ENCODE measurements at places on chromosomes 3 and 15.
A peak's percentile ranks its signal among the peaks of the same experiment; 100 is the strongest.

- DNase-seq, result no peak
Observed at GRCh38 chr15:69504352-69505040, 51.9 kb downstream of the RPLP1 start.

DNA sequence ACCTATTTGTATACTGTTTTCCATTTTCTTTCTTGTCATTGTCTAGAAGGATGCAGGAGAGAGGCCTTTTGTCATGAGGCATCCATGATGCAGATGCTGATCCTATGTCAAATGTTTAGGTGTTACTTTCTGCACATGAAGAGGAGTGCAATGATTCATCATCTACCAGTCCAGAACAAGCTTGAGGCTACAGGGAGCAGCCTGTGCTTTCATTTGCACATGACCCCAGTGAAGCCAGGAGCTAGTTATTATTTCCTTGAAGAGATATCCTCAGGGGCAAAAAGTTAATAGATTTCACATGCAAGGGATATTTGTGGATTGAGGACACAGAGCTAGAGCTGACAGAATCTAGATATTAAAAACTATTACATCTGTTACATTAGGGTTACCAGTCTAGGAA lies 204.4 kb upstream of the TGFBR2 start:
- no peak for DNase-seq

DNA sequence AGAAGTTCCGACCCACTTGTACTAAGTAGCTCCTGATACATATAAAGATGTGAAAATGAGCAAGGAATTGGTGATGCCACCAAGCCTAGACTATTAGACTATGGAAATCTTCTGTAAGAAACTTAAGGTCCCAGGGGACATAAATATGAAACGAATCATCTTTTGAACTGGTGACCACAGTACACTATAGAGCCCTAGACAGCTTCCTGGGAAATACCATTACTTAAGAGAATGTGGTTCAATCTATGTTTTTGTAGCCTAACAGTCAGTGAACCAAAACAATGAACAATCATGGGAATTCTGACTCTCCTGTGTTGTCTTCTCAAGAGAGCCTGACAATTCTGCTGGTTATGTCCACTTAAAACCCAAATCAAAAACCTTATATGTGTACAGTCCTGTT lies 191.6 kb downstream of the GREM1 start:
- DNase-seq, result no peak

- DNase-seq, result no peak
Observed at GRCh38 chr15:100768501-100768931, 111.1 kb upstream of the ALDH1A3 start.

- DNase-seq, result no peak
Observed at GRCh38 chr3:16837602-16838001, 47.2 kb upstream of the PLCL2 start.

DNA sequence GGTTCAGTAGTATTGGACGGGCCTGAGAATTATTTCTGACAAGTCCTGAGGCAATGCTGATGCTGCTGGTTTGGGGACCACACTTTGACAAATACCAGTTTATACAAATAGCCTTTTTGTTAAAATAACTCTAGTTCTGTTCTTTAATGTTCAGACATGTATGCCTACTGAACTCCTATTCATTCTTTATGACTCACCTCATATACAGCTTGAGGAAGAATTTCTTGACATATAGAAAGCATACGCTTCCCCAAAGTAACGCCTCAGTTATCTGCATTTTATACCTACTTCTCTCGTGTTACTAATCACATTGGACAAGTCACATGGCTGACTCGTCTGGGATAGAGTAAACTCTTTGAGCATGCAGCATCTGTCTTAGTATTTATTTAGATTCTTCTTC lies 145.4 kb upstream of the GOLIM4 start:
- DNase-seq, result no peak

GRCh38 chr3:140576449-140576848 lies 101.4 kb upstream of the TRIM42 start:
- no peak for DNase-seq

DNA sequence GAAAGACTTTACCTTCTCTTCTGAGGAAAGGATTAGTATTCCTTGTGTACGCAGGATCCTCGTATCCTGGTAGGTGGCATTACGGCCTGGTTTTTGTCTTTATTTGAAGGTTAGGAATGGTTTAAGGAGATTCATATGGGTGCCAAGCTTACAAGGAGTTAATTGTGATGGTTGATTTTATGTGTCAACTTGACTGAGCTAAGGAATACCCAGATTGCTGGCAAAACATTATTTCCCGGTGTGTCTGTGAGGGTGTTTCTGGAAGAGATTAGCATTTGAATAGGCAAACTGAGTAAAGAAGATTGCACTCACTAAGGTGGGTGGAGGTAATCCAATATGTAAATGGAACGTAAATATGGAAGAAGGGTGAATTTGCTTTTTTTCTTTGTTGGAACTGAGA lies 44.4 kb upstream of the ABI3BP start:
- no peak for DNase-seq

DNA sequence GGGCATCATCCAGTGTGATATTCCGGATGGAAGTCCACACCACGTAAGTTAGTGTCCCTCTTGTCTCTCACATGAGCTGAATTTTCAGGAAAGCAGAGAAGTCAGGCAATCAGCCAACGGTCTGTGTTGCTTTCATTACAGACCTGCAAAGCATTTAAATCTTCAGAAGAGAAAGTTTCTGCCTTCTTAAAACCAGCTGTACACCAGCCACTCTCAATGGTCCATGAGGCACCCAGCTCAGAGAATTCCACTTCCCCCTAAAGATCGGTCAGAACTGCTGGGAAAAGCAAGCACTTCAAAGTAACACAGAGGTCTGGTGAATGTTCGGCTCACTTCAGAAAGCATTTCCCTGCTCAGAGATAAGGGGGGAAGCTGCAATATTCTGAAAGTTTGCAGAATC lies 903.7 kb downstream of the EPHA3 start:
- DNase-seq, result no peak

DNA sequence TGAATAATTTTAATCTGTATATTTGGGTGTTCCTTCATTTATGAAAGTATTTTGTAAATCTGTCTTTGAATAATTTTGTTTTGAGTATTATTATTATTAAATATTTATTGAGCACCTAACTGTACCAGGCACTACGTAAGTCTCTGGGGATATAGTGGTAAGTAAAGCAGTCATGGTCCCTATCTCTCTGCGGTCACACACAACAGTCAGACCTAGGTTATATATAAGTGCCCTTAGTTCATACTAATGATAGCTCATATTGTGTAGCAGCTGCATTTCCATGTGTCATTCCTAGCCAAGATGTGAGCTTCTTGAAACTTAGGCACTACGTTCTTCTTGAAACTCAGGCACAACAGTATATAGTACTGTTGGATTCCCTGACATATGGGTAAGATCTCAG lies 12.4 kb downstream of the NKTR start:
- DNase-seq, result no peak

- DNase-seq, result peak; percentile 91
Observed at GRCh38 chr15:67542420-67543347, at the start of gene MAP2K5. Gene MAP2K5 (plus strand): TSS chr15:67542703. CDS start chr15:67543336, 633 bp downstream.

DNA sequence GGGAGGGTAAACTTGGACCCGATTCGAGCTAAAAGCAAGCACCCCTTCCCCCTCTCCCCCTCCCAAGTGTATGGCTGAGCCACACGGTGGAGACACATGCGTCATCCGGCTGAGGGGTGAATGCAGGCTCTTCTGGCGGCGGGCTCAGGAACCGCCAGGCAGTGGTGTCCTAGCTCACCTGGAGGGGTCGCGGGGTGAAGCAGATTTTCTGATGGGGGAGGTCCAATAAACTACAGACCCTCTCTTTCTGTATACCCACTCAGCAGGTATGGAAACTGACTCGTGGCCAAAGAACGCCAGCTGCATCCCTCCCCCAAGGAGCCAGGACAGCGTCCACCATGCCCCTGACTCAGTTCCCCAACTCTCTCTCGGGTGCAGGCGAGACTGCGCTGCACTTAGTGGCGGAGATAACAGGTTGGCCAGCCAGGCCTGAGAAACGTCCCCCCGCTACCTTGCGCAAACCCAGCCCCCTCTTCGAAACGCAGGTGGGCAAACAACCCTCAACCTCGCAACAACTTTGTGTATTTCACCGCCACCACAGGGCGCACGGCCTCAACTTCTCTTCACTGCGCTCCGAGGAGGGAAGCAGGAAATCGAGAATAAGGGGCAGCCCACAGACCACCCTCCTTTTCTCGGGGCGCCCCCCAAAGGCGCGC lies 1.3 kb downstream of the MAGI1 start:
- DNase-seq, result peak; percentile 7

DNA sequence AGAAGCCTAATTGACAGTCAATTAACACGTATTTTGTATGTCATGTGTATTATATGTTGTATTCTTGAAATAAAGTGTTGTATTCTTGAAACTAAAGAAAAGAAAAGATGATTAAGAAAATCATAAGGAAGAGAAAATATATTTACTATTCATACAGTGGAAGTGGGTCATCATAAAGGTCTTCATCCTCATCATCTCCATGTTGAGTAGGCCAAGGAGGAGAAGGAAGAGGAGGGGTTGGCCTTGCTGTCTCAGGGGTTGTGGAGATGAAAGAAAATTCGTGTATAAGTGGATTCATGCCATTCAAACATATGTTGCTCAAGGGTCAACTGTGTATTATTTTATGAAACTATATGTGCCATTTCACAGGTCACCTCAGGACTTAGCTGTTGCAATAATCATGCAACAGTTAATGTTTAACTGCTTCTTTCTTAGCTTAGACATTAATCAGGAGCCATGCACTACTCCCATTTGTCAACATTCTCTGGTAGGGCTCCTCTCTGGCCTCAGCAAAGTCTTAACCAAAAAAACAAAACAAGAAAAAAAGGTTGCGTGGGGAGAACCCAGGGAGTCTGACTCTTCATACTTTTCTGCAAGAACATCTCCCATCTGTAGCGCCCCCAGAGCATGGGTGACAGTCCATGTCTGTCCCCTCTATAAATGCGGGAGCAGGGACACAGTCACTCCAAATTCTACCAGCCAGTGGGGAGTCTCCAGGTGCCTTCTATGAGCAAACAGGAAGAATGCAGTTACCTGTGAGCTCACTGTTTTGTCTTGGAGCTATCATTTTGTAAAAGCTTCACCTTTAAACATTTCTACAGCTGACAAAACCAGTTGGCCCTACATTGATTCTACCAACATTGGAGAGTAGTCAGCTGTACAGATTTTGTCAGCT lies 19.9 kb upstream of the LRRC2 start:
- DNase-seq, result no peak

GRCh38 chr3:134314588-134315285 lies 59.5 kb downstream of the AMOTL2 start:
- no peak for DNase-seq

- no peak for DNase-seq
Observed at GRCh38 chr3:1183320-1184048, 90.7 kb downstream of the CNTN6 start.

- no peak for DNase-seq
Observed at GRCh38 chr3:36874424-36874823, 70.4 kb downstream of the TRANK1 start.

- no peak for DNase-seq
Observed at GRCh38 chr15:23912191-23912590, 225.1 kb upstream of the NDN start.

DNA sequence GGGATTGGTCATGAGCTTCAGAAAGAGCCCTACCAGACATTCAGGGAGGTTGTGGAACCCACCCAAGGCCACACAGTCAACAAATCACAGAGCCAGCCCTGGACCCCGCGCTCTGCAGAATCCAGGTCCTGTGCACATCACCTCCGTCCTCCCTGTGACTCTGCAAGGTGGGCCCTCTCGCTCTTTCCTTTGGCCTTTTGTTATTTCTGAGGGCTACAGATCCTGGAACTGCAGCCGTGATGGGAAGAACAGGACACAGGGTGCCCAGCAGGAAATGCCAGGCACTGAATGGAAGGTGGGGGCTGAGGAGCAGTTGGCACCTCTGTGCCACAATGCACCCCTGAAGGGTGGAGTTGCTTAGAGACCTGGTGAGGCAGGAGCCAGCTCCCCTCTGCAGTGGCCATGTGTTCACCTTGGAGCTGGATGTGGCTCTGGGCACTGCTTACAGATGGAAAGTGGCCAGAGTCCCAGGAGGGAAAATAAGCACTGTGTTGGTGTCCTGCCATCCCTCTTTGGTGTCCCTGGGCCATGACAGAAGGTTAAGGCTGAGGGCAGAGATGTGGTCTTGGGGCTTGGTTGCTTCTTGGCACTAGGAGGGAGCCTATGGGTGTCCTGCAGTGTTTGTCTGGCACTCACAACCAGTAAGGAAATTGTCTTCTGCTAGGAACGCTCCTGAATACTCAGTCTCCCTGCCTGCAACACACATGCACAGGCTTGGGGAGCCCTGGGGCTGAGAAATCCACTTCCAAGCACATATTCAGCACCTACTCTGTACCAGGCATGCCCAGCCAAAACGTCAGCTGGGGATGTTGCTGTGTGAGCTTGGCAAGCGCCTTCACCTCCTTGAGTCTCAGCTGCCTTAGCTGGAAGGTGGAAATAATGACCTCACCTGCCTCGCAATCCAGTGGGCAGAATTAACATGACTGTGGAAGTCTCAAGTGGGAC lies 98.0 kb upstream of the SLC6A6 start:
- no peak for DNase-seq

GRCh38 chr3:138010273-138010590 lies 267 bp downstream of the CLDN18 start:
- DNase-seq, result no peak

DNA sequence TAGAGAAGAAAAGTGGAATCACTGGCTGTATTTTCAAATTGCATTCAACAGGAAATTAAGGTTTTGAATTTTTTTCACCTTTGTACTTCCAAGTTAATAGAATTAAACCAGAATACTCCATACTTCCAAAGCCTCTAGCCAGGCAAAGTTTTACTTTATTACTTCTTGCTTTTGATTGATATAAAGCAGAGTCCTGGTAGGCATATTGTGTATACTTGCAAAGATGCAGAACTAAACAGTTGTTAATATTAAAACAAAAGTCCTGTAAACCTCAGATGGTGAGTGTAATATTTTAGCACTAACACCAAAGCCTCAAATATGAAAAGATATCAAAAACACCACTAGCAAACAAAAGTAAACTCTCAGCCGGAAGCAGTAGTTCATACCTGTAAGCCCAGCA lies 107.2 kb upstream of the C2CD4B start:
- DNase-seq, result no peak

DNA sequence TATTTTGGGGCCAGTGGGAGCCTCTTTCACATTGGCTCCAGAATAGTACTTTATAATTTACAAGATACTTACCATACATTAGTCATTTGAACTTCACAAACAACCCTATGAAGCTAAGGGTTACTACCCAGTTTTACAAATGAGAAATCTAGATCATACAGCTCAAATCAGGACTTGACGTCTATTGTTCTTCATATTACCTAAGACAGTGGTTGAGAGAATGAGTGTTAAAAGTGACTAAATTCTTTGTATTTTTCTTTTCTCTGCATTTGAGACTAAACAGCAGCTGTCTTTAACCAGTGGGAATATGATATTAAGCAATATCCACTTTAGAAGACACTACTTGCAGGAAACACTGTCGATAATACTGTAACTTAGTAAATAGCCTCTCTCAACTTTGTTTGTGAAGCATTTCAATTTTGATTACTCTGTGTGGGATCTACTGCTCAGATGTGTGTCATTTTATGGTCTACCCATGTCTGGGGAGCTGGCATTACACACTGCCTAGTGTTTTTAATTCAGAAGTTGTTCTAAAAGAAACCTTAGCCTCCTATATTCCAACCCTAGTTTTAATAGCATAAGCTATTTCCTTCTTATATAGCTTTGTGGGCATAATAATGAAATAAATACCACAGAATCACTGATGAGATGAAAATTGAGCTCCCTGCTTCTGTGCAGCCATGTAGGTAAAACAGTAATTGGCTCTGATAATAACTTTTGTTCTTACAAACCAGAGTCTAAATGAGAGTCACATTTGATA lies 45.9 kb downstream of the IQCH start:
- no peak for DNase-seq

- DNase-seq, result no peak
Observed at GRCh38 chr3:53531749-53532148, 37.3 kb downstream of the CACNA1D start.
